ENCODE measurements at places on chromosomes 16 and 17. TPM values are rescaled to one million over a fixed set of nuclear protein-coding genes. Genes with fewer than 3 reads are reported as not detected.

- no peak for DNase-seq
These were observed 9.0 kb downstream of the ADGRG1 start for GRCh38 chr16:57637424-57637823.

GRCh38 chr17:41914358-41914766 lies 4.4 kb downstream of the ACLY start:
- no peak for DNase-seq

The CLEC3A gene
- total RNA-seq, result not detected

The BCL6B gene
- 0.74 TPM for total RNA-seq

- DNase-seq, result no peak
These were observed 48.8 kb downstream of the SPACA3 start for GRCh38 chr17:33040461-33040860.

DNA sequence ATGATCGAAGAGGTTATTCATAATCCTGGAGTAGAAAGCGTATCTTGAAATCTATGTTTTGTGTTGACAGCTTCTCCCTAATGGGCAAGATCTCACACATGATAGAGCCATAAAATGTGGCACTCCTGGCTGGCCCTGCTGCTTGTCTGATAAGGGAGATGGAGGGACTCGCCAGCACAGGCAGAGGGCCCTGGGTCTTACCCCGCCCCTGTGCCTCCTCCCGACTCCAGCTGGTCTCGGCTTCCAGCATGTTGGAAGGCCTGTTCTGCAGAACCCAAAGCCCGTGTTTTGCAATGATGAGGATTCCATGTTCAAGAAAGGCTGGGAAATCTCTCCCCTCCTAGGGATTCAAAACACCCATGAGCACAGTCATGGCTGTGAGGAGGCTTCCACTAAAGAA lies 106.7 kb upstream of the SDK2 start:
- no peak for DNase-seq

- DNase-seq, result no peak
These were observed 1139.1 kb downstream of the CDH11 start for GRCh38 chr16:63982741-63983140.

- no peak for DNase-seq
These were observed 7.3 kb upstream of the GFOD2 start for GRCh38 chr16:67726106-67727034.

The ZP2 gene
- total RNA-seq, result not detected

The WFIKKN1 gene
- 0.25 TPM for total RNA-seq

- DNase-seq, result no peak
These were observed 79.3 kb downstream of the CACNG1 start for GRCh38 chr17:67123699-67124098.

DNA sequence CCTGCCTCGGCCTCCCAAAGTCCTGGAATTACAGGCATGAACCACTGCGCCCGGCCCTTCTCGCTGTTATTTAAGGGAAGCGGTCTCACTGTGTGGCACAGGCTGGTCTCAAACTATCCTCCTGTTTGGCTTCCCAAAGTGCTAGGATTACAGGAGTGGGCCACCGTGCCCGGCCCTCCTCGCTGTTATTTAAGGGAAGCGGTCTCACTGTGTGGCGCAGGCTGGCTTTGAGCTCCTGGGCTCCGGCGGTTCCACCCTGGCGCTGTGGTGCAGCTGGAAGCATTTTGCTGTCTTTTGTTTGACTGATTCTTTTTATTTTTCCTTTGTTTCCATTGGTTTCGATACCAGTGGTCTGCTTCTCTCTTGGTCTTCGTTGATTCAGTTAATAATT lies 40.7 kb downstream of the FOXK2 start:
- no peak for DNase-seq

DNA sequence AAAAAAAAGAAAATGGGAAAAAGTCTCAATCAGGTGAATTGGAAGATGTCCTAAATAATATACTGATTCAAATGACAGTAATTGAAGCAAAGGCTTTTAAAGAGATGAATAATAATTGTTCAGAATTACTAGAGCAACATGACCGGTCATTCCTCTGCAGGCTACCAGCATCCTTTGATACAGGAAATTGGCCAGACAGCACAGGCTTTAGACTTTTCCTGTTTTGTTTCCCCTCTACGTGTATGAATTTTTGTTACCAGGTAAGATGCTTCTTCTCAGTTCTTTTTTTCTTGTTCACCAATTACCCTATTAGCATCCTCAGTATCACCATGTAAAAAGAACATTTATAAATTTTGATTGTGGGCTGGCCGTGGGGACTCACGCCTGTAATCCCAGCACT lies 77.5 kb downstream of the RPGRIP1L start:
- DNase-seq, result no peak

DNA sequence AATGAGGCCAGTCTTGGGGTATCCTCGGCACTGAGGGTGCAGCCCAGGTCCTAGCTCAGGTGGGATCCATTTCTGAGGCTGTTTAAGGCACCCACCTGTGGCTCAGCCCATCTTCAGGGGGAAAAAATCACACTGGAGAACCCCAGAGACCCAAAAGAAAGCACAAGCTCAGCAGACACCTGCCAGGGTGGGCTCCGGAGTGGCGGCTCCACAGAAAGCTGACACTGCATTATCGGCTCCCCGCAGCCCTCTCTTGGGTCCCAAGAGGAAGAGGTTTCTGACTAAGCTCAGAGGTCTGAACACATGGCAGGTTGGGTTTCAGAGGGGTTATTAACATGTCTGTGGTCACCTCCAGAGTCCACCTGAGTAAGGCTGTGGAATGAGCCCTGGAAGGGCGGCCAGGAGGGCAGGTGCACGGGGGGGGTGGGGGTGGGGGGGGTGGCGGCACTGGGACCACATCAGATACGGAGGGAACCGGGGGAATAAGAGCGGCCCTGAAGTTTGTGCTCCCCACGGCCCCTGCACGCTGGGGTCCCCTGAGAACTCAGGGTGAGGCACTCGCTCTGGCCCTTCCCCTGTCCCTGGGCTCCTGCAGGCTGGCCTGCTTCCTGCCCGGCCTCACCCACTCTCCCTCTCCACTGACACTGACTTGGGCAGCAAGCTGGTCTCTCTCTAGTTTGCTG lies 79.5 kb downstream of the TIMM22 start:
- no peak for DNase-seq

DNA sequence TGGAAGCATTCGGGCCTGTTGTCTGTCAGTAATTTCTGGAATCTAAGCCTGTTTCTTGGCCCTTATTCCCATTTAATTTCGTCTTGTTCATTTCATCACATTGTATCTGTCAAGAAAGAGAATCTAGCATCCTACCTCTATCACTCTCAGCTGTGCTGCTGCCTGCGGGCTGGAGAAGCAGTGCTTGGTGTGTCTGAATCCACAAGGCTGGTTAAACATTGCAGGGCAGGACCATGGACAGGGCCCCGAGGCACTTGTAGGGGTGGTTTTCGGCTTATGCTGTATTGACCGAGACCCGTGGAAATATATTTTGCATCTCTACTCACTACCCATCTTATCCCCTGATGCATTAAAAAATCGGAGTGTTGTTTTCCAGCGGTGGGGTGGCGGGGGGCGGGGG lies 3.1 kb downstream of the RAB11FIP4 start:
- peak; percentile 75 for DNase-seq

DNA sequence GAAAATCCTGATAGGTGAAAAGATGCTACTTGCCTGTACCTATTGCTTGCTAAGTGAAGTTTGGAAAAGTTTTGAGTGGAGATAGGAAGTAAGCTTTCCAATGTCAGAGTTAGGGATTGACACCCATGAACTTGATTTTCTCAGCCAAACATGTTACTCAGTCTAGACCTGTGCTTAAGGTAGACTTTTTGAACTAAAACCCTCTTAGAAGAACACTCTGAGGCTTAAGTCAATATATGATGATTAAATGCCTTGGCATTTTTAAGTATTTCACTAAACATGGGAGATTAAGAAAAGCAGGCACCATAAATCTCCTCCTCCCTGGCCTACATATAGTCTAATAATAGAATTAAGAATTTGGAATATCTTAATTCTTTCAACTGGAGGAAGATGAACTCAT lies 785.6 kb upstream of the SOX9 start:
- no peak for DNase-seq

The ACSM3 gene
- 29.6 TPM for total RNA-seq

The ATP5PD gene
- 227 TPM for total RNA-seq

DNA sequence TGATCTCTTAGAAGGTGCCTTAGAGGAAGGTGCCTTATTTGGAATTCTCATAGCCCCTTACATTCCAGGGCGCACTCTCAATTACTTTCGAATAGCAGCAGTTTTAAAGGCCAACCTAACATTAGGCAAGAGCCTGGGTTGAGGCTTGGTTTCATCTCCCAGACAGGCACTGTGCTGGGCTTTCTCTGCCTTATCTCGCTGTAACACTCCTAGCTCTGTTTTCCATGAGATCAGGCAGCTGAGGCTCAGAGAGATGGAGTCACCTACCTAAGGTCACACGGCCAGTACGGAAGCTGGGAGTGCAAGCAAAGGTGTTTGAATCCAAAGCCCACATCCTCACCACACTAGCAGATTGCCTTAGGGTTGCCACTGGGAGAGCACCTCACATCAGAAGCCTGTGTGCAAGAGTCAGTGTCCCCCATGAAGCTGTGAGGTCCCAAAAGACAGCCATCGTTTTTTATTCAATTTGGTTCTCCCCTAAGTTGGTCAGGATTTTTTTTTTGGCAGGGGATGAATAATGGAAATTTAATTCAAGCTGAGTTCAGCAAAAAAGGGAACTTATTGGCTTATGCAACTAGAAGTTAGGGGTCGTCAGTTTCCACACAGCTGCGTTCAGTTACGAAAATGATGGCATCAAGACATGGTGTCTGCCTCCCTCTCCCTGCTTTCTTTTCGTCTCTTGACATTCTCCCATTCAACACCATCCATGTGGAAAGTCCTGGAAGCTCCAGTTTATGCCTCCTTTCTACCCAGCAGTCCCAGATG lies 206.4 kb downstream of the KATNIP start:
- no peak for DNase-seq

The SECTM1 gene
- 2.8 TPM for total RNA-seq

DNA sequence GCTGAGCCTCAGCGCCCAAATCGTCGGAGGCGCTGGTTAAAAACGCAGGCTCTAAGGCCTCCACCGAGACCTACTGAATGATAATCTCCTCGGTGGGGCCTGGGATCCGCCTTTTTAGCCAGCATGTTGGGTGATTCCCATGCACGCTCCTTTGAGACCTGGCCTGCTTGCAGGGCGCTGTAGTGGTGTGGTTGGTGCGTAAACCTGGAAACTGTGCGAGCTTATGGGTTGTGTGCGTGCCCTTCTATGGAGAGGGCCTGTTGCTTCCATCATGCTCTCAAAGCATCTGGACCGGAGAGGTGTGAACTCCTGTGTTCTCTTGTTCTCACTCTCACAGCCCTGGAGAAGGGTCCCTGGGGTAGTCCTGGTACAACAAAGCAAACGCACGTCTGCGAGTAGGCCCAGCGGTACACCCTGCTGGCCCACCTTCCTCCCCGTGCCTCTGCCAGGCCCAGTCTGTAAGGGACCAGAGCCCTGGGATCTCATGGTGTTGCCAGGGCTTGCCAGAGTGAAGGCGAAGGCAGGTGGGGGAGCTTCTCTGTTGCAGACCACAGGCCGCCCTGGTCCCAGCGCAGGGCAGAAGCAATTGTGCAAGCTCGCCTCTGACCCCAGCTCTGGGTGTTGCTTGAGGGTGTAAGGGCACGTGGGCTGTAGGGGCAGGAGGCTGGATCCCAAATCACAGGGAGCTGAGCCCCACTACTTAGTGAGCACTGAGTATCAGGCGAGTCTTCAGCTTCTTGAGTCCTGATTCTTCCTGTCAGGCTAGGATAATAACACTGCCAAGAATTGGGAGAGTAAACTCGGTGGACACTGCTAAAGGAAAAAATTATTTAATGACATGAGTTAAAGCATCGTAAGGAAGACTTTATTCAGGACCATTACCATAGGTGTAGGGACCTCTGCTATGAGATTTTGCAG lies 879 bp upstream of the LRRC75A start:
- no peak for DNase-seq

The TMEM231 gene
- 5.4 TPM for total RNA-seq

GRCh38 chr17:60059082-60059481 lies 19.6 kb downstream of the HEATR6 start:
- no peak for DNase-seq

The SLC6A2 gene
- not detected for total RNA-seq

The RND2 gene
- total RNA-seq, result not detected

The FAM20A gene
- not detected for total RNA-seq

The KRTAP1-5 gene
- not detected for total RNA-seq

GRCh38 chr17:15261802-15262290 lies 3.3 kb downstream of the PMP22 start:
- no peak for DNase-seq

- DNase-seq, result peak; percentile 74
These were observed 6.2 kb upstream of the SLC25A19 start for GRCh38 chr17:75295201-75296158.

DNA sequence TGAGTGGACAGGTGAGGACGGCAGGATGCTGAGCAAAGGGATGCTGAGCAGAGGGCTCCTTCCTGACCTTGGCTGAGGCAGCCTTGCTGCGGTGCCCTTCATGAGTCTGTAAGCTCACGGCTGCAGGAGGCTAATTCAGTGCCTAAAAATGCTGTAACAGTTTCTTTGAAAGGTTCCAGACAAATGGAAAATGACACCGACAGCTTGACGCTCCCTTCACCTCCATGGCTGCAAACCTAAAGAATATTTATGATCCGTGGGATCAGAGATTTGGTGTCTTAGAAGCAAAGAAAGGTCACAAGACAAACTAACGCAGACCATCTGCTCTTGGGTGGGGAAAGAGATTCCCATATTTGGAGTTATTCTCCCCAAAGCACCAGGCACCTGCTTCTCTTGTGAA lies 28.0 kb downstream of the TOM1L2 start:
- no peak for DNase-seq

GRCh38 chr17:6558276-6558675 lies 1.9 kb upstream of the PITPNM3 start:
- no peak for DNase-seq

DNA sequence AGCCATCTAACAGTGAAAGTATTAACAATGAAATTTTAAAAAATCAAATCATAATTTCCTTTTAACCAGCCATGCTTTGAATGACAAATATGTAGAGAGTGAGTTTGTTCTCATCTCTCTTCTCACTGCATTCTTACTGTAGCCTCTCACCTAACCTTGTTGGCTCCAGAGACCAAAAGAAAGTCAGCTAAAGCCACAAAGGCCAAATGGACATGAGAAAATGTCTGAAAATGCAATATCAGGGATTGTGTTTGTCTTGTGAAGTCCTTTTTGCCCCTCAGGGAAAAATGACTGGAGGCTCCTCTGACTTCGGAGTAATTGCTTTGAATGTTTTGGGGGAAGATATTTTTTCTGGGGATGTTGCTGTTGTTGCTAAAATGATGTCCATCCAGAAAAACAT lies 166.3 kb downstream of the SLC39A11 start:
- DNase-seq, result no peak

The TBC1D3C gene
- total RNA-seq, result not detected

- DNase-seq, result peak; percentile 99
These were observed at the start of the genes POLR3K and SNRNP25 for GRCh38 chr16:53346-54236. Gene POLR3K (minus strand): TSS chr16:53608. CDS start chr16:53586, 22 bp downstream. Gene SNRNP25 (plus strand): TSS chr16:53828. CDS start chr16:54017, 189 bp downstream.

DNA sequence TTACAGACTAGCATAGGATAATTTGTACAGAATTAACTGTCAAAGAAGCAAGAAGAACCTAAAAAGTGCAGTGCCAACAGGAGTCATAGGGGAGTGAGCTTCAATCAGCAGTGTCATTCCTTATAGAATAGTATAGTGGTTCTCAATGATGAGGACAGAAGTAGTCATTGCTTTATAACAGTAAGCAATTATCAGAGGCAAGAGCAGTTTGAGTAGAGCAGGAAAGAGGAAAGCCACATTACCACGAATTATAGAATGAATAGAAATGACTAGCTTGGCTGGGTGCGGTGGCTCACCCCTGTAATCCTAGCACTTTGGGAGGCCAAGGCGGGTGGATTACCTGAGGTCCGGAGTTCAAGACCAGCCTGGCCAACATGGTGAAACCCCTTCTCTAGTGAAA lies 209.7 kb upstream of the TBX2 start:
- no peak for DNase-seq

GRCh38 chr16:27966756-27967155 lies 96.8 kb downstream of the GSG1L start:
- DNase-seq, result no peak

All from activated naive CD4-positive, alpha-beta T cell treated with anti-CD3 and anti-CD28 coated beads for 36 hours (primary cell).